ENCODE measurements at places on chromosomes 12 and 14.

DNA sequence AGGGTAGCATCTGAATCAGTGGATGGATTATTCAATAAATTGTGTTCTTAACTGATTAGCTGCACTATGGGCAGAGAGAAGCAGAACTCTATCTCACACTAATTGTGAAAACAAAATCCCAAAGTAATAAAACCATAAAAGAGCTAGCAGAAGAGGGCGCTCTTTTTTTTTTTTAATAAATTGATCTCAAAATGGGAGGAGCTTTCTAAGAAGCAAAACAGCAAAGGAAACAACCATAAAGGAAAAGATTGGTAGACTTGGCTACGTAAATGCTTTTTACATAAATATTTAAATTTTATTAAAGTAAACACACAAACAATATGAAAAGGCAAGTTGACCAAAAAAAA lies 1.5 kb upstream of the TM7SF3 start:
- peak; percentile 21 for DNase-seq

GRCh38 chr14:61369454-61369810 lies 48.1 kb downstream of the PRKCH start:
- no peak for DNase-seq

DNA sequence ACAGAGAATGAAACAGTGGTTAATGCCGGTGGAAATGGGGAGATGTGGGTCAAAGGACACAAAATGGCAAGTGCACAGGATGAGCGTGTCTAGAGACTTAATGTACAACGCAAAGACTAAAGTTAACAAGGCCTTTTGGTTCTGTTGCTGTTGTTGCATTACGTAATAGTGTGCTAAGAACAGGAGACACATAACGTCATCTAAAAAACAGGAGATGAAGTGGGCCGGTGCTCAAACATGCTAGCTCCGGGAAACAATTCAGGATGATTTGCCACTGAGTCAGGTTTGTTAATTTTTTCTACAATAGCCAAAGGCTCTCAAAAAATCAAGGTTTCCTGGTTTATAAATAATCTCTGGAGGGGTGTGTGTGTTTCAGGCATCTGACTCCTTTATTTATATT lies 55.5 kb downstream of the ETV6 start:
- peak; percentile 39 for DNase-seq

DNA sequence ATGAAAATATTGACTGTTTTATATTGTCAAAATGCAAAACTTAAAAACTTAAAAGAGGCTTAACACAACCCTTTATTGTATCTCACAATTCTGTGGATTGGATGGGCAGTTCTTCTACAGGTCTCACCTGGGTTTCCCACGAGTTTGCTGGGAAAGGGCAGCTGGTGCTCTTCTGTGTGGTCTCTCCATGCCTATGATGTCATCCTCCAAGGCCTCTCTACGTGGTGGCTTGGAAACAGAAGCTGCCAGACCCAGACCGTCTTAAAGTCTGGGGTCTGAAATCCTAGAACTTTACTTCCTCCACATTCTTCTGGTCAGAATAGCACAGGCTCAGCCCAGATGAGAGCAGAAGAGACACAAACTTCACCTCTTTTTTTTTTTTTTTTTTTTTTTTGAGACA lies 36.5 kb upstream of the KICS2 start:
- DNase-seq = no peak

DNA sequence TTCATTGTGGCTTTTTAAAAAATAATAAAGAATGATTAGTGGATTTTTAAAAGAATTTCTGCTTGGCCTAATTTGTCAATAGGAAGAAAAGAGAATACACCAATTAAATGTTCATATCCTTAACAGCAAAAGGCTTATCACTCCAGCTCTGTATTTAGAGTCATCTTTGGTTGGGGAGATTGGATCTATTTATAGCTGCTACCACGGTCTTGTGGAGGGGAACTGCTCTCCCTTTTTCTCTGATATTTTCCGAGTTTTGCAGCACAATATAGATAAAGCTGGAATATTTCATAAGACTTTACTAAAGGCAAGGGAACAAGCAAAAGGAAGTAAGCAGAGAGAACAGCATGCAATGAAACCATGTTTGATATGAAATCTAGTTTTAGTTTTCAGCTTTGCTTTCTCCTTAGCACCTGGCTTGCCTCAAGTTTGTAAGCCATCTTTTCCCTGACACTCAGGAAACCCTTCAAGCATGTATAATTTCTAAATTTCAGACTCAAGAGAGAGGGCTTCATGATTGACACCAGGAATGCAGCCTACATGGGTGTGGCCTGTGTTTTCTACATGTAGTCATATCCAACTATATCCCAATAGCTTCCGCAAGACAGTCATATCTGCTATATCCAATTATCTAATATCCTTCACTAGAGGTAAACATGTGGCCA lies 35.2 kb downstream of the BRMS1L start:
- DNase-seq = no peak

GRCh38 chr12:22110176-22110575 lies 64.2 kb downstream of the CMAS start:
- no peak for DNase-seq

DNA sequence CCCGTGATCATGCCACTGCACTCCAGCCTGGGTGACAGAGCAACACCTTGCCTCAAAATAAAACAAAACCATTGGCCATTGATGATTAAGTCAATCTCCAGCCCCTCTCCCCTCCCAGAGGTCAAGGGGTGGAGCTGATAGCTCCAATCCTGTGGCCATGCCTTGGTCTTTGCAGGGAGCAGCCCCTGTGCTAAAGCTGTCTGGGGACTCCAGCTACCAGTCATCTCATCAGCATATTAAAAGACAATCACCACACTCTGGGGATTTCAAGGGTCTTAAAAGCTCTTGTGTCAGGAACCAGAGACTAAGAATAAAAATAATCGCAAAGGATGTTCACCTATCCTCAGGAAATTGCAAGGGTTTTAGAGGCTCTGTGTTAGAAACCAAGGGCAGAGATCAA lies 30.6 kb downstream of the HCAR2 start:
- DNase-seq = no peak

GRCh38 chr12:27319409-27319808 lies 13.2 kb upstream of the BMAL2 start:
- peak; percentile 29 for DNase-seq

- no peak for DNase-seq
Measured at GRCh38 chr14:29757711-29758233, 169.9 kb downstream of the PRKD1 start.

DNA sequence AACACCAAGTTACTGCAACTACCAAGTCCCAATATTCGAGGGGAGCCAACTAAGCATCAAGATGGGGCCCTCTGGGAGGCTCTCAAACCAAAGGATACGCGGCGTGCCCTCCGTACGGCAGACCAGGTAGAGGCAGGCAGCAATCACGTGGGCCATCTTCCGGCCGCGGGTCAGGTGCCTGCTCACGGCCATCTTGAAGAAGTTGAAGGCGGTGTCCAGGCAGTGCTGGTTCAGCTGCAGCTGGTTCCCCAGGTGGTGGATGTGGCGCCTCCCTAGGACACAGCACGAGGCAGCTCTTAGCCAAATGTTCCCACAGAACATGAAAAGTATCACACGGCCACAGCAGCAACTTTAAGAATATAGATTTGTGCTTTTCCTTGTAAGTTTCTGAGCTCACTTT lies 24.3 kb downstream of the BTBD6 start:
- DNase-seq = no peak

- DNase-seq = no peak
Measured at GRCh38 chr12:63003223-63003819, 68.4 kb upstream of the PPM1H start.

GRCh38 chr14:103961928-103962578 lies 19.7 kb upstream of the RD3L start:
- DNase-seq = no peak

DNA sequence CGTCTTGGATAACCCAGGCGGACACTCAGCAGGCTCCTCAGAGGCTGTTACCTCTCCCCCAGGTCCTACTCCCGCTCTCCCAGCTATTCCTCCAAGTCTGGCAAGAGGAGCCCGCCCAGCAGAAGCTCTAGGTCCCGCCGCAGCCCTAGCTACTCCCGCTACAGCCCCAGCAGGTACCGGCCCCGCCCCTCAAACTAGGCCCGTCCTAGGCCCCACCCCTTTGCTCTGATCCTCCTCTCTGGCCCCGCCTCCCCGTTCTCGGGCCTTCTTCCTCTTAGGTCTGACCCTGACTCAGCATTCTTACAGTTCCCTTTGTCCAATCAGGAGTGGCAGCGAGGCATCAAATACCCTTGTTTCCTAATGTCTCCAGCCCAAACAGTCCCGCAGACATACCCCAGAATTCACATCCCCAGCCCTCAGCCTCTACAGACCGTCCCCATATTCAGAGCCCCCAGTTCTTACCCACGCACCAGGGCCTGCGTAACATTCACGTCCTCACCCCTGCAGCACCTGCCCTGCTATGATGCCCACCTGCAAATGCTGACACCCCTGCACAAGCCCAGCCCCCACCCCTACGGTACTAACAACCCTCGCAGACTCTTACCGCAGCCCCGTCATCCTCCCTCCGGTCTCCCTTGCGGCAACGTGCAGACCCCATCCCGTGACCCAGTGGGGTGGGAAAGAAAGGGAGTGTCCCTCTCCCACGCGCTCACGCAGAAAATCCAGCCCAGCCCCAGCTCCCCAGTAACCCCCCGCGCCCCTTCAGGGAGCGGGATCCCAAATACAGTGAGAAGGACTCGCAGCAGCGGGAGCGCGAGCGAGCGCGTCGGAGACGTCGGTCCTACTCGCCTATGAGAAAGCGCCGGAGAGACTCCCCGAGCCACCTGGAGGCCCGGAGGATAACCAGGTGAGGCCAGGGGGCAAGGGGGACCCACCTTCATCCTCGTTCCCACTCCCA lies 25.0 kb upstream of the HSPB8 start:
- DNase-seq = no peak

GRCh38 chr12:21607701-21608100 lies 3.1 kb upstream of the GYS2 start:
- no peak for DNase-seq

DNA sequence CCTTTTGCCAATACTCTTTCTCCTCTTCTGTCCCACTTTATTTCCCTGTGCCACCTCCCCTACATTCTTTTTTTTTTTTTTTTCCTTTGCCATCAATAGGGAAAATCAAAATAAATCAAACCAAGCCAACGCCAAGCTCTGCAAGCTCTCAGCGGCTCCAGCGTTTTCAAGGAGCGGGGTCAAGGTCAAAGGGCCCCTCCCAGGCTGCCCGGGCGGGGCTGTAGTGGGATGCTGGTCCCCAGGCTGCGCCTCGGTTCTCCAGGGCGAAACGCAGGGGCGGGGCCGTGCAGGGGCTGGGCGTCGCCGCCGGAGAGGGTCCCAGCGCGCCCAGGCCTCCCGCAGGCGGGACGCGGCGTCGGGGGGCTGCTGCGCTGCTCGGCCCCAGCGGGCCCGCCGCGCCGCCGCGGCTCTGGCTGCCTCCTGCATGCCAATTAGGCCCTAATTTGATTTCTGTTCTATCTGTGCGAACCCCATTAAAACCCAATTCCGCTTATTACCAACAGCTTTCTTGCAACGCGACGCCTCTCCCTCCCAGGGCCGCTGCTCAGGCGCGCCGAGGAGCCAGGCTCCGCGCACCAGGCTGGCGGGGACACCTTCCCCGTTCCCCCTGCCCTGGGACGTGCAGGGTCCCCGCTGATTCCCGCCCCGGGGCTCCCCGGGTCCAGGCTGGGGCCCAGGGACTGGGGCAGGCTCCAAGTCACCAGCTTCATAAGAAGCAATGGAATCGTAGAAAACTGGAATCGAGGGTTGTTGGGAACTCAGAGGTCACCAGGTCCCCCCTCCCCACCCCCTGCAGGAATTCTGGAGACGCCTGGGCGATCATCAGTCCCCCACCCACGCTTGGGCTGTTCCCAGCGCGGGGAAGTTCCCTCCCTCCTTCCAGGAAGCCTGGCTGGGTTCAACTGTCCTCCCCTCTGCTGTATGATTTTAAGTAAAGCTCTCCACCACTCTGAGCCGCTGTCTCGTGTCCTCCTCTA lies 50.7 kb upstream of the MAP1LC3B2 start:
- peak; percentile 24 for DNase-seq

GRCh38 chr14:76385435-76385834 lies 9.5 kb downstream of the ESRRB start:
- no peak for DNase-seq

DNA sequence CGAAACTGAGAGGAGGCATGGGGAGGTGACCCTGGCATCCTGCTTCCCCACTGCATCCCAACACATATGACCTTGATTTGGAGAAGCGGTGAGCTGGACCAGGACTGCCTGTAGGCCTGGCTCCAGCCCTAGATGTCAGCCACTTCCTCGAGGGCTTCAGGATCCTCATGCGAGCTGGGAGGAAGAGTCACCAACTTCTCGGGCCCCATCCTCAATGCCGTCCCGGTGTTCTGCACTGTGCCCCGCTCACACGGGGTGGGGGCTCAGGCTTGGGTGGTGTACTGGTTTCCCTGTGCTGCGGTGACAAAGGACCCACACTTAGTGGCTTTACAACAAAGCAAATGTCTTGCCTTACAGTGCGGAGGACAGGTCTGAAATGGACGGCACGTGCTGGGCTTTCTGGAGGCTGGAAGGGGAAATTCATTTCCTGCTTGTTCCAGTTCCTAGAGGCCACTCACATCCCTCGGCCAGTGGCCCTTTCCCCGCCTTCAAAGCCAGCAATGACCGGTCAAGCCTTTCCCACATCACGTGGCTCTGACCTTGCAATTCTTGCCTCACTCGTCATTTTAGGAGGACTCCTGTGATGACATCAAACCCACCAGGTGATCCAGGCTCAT lies 298.1 kb upstream of the RTL1 start:
- DNase-seq = no peak

DNA sequence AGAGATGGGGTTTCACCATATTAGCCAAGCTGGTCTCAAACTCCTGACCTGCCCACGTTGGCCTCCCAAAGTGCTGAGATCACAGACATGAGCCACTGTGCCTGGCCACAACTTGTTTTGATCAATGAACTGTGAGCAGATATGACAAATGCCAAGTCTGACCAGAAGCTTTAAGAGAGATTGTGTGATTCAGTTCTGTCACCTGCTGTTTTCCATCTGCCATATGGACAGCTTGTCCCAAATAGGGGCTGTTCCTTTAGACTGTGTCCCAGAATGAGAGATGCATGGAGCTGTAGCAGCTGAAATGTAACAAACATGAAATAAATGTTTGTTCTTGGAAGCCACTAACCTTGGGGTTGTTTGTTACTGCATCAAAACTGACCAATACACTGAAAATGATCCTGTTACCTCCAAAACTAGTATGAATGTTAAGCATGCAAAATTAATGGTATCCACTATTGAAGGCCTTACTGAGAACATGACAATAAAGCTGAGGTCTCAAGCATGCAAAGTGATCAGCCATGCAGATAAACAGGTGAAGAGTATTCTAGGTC lies 65.9 kb upstream of the MED13L start:
- DNase-seq = no peak

DNA sequence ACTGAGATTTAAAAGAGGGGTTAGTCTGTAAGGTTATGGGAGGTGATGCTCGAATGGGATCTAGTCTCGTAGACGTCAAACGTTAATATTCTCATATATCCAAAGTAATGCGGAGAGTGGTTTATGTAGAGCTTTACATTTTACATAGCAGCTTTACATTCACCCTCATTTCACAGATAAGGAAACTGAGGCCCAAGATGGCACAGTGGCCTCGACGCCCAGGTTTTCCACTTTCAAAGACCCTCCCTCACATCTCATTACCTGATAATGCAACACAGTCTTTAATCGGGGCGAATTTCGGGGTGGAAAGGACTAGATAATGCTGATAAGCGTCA lies 450 bp upstream of the TDG start:
- DNase-seq = no peak
